GM23338 (cell line): ENCODE measurements at places on chromosomes 11 and 22.
A peak's percentile ranks its signal among the peaks of the same experiment; 100 is the strongest.

DNA sequence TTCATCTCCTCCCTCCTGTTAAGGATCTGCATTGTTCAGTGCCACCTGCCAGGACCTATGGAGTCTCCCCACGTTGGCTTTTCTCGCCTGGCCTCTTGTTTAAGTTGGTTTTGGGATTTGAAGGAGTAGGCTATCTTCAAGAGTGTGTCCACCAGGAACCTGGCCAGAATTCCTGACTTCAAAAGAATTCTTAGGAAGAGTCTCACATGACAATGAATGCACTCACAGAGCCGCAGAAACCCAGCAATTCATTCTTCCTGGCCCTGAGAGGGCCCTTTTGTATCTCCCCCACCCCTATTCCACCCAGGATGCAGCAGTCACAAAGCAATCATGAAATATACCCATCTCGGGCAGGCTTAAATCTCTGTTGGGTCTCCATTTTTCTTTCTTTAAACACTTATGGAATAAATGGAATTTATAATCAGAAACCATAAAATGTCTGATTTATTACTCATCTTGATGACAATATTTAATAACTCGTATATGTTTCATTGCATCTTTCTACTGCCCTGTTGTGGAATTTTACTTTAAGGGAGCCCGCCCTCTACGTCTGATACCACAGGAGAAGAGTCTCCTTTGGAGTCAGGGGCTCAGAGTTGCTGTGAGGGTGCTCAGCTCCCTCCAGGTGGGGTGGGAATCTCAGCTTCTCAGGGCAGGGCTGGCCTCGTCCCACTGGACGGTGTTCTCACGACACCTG, 507.0 kb downstream of the NTM start:
- no peak for DNase-seq

DNA sequence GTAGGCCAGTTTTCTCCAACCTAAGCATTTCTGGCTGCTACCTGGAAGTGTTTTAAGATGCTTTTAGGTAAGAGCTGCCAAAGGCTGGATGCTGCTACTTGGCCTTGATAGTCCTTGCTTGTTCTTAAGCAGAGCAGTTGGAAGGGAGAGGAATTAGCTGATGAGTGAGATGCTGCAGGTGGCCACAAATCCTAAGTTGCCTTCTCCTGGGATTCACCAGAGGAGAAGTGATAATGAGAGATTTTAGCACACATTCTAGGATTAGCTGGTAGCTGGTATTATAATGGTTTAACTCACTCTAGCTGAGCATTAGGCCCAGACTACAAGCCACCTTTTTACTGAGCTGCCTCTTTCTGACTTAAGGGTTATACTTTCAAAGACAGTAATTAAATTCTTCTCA, 442.9 kb upstream of the RAG2 start:
- no peak for DNase-seq

DNA sequence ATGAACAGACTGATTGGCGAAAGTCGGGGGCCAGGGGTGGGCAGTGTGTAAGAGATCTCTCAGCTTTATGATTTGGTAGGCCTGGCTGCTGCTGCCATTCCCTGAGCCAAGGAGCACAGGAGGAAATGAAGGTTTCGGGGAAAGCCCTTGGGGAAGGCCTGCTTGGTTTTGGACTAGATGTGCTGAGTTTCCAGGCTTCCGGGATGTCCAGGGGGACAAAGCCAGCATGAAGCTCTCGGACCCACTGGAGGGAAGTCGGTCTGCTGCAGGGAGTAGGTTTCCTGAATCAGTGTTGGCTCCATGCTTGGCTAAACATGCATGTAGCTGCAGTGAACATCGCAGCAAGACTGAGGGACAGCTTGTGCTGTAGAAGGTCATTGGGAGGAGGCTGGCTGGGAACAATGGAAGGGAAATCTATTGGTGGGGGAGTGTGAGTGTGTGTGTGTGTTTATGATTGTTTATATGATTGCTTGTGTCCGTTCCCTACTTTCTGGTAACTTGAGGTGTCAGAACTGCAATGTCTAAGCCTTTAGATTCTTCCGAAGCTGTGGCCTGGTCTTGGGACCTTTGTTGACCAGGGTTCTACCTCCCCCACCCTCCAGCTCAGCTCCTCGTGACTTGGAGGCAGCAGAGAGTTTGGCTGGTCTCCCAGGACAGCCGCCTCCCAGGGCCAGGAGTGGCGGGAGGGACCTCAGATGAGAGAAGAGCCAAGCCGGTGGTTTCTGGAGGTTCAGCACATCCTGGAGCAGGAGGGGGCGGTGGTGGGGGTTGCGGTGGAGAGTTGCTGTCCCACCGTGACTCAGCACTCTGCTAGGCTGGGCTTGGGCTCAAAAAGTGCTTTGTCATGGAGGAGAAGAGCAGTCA, 4.0 kb upstream of the FTH1 start:
- peak; percentile 98 for DNase-seq

DNA sequence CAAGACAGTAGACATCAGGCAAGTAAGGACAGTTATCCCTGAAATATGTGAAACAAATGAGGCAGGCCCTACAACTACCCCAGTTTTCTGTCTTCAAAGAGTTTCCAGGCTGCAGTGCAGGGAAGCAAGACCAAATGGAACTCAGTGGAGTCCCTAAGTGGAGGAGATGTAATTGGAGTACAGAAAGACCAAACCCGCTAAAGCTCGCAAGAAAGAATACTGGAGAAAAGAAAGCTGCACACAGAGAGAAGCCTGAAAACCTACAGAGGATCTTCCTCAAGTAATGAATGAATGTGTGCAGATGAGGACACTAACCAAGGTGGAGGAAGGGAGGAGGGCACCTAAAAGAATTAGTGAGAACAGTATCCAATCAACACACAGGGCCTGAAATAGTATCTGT, 1.3 kb upstream of the OR56A3 start:
- DNase-seq: no peak

GRCh38 chr11:62974848-62975522, 9.8 kb downstream of the SLC22A6 start:
- peak; percentile 81 for DNase-seq

DNA sequence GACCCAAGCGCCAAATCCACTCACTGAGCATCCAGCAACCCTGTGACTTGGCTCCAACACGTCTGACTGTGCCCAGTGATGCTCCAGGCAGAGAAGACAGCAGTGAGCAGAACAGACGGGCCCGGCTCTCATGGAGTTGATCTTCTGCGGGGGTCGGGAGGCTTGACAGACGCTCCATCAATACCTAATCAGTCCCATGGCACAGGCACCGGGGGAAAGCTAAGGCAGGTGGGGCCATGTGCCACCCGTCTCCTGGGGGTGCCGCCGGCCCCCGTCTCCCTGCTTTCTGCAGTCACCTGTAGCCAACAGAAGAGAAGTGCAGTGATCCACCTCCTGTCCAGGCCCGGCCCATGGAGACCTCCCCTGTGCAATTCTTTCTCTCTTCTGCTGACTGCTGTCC, 47.5 kb downstream of the LINC01488 start:
- no peak for DNase-seq

DNA sequence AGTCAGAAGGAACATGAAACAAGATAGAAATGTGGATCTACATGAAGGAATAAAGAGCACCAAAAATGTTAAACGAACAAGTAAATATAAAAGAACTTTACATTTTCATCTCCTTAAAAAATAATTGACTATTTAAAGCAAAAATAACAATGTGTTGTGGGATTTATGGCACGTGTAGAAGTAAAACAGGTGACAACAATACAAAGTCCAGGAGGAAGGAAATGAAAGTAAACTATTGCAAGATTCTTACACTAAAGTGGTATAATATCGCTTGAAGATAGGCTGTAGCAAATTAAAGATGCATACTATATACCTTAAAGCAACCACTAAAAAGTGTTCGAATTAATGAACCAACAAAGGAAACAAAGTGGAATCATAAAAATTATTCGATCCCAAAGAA, 5.5 kb downstream of the VPS37C start:
- DNase-seq: no peak

GRCh38 chr11:6232899-6233298, 1.5 kb downstream of the FHIP1B start:
- no peak for DNase-seq

DNA sequence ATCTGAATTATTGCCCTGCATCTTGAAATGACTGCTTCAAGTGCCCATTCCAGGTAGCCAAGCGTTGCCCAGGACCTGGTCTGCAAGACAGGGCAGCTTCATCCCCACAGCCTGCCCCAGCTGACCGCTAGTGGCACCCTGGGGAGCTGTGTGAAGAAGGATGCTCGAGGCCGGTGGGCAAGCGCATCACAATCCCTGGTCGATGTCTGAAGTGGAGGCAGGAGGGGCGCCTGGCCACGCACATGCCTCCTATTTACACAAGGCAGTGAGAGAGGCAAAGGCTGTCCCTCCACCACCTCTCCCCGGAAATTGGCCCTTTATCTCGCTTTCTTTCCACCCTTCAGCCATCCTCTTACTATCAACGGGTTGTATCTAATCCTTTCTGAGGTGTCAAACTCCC, 28.1 kb upstream of the PHF21A start:
- peak; percentile 17 for DNase-seq

DNA sequence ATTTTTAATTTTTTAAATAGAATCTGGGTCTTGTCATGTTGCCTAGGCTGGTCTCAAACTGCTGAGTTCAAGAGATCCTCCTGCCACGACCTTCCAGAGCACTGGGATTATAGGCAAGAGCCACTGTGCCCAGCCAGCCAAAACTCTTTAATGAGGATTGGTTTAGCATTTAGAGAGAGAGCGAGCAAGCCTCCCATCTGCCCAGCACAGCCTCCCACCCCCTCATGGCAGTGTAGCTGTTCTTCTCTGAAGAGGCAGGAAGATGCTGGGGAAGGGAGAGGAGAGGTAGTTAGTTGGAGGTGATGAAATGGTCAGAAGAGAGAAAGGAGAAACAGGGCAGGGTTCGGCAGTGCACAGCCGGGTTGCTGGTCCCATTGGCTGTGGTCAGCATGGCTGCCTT, 105.7 kb downstream of the SCN3B start:
- DNase-seq: no peak

GRCh38 chr22:42963231-42963595, 51.7 kb downstream of the PACSIN2 start:
- no peak for DNase-seq

DNA sequence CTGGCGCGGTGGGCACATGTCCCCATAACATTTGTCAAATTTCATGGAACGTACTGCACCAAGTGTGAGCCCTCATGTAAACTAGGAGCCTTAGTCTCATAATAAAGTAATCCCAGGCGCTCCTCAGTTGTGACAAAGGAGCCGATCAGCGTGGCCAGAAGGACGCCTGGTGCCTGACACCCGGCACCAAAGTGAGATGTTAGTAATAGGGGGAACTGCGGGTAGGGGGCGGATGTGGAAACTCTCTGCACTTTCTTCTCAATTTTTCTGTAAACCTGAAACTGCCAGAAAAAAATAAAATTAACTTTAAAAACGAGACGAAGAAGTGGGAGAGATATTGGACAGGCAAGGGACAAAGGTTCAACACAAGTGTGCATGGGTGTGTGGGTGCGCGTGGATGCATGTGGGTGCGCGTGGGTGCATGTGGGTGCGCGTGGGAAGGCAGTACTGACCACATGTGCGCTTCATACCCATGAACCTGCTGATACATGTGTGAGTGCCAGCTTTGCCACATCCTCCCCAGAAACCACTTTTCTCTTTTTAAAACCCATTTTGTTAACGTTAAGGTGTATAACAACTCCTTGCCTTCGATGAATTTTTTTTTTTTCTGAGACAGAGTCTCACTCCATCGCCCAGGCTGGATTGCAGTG, 55.4 kb upstream of the LINC01488 start:
- DNase-seq: no peak

DNA sequence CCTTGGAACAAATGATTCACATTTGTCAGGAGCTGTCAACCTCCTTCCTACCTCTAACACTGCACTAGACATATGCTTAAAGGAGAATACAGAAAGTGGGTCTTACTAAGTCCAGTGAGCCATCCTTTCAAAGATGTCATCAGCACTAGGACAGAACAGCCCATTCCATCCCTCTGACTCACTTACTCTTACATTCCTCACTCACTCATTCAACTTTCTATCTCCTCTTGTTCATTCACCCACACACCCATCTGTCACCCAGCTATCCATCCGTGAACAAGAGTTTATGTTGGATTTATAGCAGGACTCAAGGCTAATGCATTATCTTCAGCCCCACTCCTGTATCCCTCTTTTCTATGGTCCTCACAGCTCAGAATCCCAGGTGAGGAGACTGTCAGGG, 9.1 kb downstream of the INSC start:
- DNase-seq: no peak

- no peak for DNase-seq
These were observed 3.3 kb downstream of the KCNQ1 start for GRCh38 chr11:2447951-2448650.

- no peak for DNase-seq
These were observed 67.4 kb upstream of the PITPNB start for GRCh38 chr22:27986459-27986858.

DNA sequence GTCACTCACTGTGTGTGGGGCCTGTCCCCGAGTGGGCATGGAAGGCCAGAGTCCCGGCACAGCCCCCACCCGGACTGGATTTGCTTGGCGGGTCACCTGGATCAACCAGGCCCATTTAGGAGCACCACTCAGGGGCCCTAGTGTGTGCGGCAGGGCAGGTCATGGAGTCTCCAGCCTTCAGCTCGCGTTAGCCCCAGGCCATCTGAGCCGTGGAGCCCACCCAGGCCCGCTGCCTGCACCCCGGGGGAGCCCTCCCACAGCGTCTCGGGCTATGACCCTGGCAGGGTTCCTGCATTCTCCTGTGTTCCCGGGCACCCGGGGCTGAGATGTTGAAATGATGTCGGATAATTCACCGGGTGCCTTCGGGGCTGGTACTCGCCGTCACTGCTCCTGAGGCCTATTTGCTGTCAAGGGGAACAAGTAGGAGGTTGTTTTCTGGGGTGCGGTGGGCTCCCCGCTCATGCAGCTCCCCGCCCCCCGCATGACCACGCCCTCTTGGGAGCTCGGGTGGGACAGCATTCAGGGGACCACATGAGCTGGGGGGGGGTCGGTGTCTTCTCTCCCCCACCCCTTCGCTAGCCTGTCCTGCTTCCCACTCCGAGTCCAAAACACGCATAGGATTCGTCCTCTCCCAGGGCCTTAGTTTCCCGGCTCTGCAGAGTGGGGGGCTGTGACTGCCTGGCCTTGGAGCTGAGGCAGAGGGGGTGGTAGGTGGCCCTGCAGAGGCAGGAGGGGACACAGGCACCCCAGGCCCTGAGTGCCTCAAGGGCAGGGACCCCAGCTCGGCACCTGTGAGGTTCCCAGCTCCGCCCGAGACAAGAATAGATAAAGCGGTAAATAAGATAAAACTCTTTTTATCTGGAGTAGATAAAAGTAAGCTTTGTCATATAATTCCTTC, 77.2 kb downstream of the KCNQ1 start:
- no peak for DNase-seq

GRCh38 chr11:12377106-12377823, at the start of gene PARVA:
TSS of gene PARVA (plus strand) at chr11:12377571. CDS start at chr11:12377648, 77 bp downstream.
- DNase-seq: peak; percentile 96

DNA sequence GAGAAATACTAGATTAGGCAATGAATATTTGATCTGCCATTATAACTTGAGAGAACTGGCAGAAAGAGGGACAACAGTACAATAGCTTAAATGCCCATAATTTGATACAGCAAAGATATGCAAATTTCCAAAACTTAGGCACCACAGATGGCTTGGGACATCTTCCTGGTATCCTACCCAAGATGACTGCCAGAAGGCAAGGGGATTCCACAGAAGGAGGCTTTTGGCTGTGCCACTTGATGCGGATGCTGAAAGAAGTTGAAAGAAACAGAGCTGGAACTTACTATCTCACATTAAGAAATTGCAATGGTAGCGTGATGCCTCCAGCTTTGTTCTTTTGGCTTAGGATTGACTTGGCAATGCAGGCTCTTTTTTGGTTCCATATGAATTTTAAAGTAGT, 216.7 kb downstream of the TTC28 start:
- no peak for DNase-seq

GRCh38 chr11:134939905-134940304, 527.9 kb upstream of the B3GAT1 start:
- no peak for DNase-seq
